ENCODE measurements at places on chromosomes 6 and 20. TPM values are rescaled to one million over a fixed set of nuclear protein-coding genes. Genes with fewer than 3 reads are reported as not detected.
A peak's percentile ranks its signal among the peaks of the same experiment; 100 is the strongest.

Gene PAX1
- total RNA-seq: not detected

Gene PLCB4
- total RNA-seq: not detected

DNA sequence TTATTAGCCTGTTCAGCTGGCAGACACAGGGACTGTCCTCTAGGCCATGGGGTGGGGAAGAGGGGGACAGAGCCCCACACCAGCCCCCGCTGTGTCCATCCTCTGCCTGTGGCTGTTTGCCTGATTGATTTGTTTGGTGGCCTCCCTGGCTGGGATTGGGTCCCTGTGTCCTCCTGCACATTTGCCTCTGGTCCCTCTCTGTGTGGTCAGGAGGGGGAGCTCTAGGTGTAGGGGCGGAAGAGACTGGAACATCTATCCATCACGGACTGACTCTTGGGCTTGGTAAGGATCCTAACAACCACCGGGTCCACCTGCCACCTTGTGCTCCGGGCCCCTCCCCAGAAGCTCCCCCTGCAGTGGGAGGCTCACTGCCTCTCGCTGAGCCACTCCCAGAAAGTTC is 38.4 kb upstream of the CCDC167 start:
- peaks cover 16% of the 10 kb centered on the region for H3K4me1 ChIP-seq
- no peak for DNase-seq
- H3K27me3 ChIP-seq: peaks cover 20% of the 10 kb centered on the region

- H3K27me3 ChIP-seq: no peaks in the 10 kb centered on the region
- no peaks in the 10 kb centered on the region for H3K36me3 ChIP-seq
- no peak for DNase-seq
- no peak overlapping the region for H3K4me3 ChIP-seq
- H3K4me1 ChIP-seq: no peaks in the 10 kb centered on the region
Measured at GRCh38 chr6:81636930-81637568, 115.4 kb downstream of the TENT5A start.

DNA sequence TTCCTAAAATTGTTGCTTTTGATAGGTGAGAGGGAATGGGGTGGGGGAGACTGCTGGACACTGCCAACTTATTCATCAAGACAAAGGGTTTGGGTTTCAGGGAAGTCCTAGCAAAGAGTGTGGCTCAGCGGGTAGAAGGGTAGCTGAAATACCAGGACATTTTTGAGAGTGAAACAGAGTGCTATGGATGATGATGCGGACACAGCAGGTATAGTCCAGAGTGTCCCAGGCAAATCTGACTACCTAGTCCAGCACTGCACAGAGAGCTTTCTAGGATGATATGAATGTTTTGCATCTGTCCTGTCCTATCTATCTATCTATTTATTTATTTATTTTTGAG is 154.3 kb downstream of the BCAS1 start:
- no peak for DNase-seq
- H3K4me1 ChIP-seq: peaks cover 60% of the 10 kb centered on the region
- H3K4me3 ChIP-seq: peak overlapping the region; percentile 94
- peaks cover 3% of the 10 kb centered on the region for H3K36me3 ChIP-seq
- peak overlapping the region; percentile 93 for H3K27ac ChIP-seq
- H3K27me3 ChIP-seq: no peaks in the 10 kb centered on the region

- DNase-seq: no peak
- H3K27me3 ChIP-seq: peaks cover 6% of the 10 kb centered on the region
- H3K27ac ChIP-seq: no peak overlapping the region
- no peaks in the 10 kb centered on the region for H3K36me3 ChIP-seq
- H3K4me1 ChIP-seq: peaks cover 17% of the 10 kb centered on the region
Measured at GRCh38 chr6:135657207-135657606, 159.7 kb upstream of the AHI1 start.

DNA sequence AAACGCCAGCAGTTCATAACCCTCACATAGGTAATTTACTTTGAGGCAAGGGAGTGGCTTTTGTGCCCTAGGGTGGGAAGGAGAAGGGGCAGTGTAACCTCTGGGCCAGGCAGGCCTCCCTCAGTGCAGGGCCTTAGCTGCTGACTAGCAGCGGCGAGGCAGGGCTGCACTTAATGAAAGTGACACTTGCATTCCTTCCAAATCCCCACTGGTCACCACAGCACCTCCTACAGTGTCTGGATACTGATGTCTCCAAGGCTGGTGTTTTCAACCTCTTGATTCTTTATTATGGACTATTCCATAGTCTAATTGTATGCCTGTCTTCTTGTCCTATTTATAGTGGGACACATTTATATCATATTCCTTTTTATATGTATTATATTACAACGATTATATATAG is 152.7 kb downstream of the LY86 start:
- DNase-seq: no peak
- no peak overlapping the region for H3K27ac ChIP-seq
- H3K36me3 ChIP-seq: no peaks in the 10 kb centered on the region
- H3K4me1 ChIP-seq: no peaks in the 10 kb centered on the region
- no peak overlapping the region for H3K4me3 ChIP-seq
- peaks cover 13% of the 10 kb centered on the region for H3K27me3 ChIP-seq

DNA sequence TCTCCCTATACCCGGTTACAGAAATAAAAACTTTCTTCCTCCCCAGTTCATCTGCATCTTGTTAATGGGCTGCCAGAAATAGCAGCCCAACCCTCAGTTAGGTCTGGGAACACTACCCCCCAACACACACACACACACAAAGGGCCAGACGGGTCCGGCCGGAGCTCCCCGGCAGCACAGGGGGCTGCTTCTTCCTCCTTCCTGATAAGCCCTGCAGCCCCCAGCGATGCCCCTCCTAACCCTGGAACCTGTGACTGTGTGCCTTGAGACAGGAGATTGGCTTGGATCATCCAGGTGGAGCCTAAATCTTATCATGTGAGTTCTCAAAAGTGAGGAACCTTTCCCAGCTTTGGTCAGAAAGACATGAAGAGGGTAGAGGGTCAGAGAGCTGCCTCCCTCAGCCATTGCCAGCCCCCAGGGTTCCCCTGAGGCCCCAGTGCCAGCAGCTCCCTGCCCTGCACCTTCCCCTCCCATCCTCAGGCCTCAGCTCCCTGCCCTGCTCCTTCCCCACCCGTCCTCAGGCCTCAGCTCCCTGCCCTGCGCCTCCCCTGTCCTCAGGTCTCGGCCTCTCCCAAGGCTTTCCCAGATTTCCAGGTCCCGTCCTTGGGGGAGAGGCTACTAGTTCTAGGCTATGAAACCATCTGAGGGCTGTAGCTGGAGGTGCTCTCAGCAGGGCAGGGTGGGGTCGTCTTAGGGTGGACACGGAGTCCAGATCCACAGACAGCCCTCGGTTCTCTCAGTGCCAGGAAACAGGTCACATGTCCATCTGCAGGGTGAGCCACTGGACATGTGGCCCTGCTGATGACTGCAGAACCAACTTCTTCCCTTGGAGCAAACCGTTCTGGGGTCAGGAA is 34.5 kb upstream of the CST7 start:
- DNase-seq: no peak
- peaks cover 3% of the 10 kb centered on the region for H3K4me1 ChIP-seq
- H3K27me3 ChIP-seq: peaks cover 13% of the 10 kb centered on the region
- no peak overlapping the region for H3K4me3 ChIP-seq

DNA sequence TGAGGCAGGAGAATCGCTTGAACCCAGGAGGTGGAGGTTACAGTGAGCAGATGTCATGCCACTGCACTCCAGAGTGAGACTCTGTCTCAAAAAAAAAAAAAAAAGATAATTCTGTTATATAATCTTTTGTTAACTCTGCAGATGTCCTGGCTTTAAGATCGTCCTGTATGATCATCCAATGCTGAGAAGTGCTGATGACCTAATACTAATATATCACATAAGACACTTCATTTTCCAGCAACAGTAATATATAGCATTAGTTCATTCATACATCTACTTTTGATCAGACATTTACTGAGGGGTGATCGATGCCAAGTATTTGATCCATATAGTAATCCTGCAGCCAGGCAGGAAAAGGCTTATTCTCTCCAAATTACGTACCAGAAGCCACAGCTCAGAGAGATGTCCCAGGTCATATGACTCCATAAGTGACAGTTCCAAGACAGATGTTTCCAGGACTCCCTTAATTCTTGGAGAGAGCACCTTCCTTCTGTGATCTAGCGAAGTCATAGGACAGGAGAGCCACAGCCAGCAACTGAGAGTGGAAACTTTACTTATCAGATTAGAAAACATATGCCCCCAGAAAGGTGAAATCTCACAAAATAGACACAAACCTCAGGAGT is 60.7 kb downstream of the SHLD1 start:
- peaks cover 9% of the 10 kb centered on the region for H3K4me1 ChIP-seq
- no peak overlapping the region for H3K4me3 ChIP-seq
- H3K27me3 ChIP-seq: no peaks in the 10 kb centered on the region
- peaks cover 27% of the 10 kb centered on the region for H3K36me3 ChIP-seq
- H3K27ac ChIP-seq: no peak overlapping the region
- no peak for DNase-seq

- H3K4me3 ChIP-seq: no peak overlapping the region
- no peak overlapping the region for H3K27ac ChIP-seq
- no peaks in the 10 kb centered on the region for H3K27me3 ChIP-seq
- peaks cover 61% of the 10 kb centered on the region for H3K36me3 ChIP-seq
- H3K4me1 ChIP-seq: no peaks in the 10 kb centered on the region
Measured at GRCh38 chr6:21230536-21230935, 363.0 kb upstream of the SOX4 start.

- peaks cover 2% of the 10 kb centered on the region for H3K36me3 ChIP-seq
- H3K4me3 ChIP-seq: peak overlapping the region; percentile 79
Measured at GRCh38 chr6:158938811-158939254, 61.2 kb downstream of the RSPH3 start.

DNA sequence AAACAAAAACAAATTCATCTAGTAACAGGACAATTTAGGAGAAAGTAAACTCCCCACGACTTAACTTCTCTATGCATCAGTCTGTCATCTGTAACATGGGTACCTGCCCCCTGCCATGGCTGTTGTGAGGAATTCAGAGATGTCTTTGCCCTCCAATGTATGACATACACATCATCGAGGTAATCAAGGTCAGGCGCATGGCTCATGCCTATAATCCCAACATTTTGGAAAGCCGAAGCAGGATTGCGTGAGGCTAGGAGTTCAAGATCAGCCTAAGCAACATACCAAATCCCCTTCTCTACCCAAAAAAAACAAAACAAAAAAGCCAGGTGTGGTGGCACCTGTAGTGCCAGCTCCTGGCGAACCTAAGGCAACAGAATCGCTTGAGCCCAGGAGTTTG is 9.0 kb downstream of the EEF1A1 start:
- H3K36me3 ChIP-seq: peaks cover 38% of the 10 kb centered on the region
- no peak for DNase-seq
- no peaks in the 10 kb centered on the region for H3K27me3 ChIP-seq
- no peak overlapping the region for H3K4me3 ChIP-seq
- peak overlapping the region; percentile 30 for H3K27ac ChIP-seq

GRCh38 chr6:37934276-37934675 is 114.7 kb downstream of the ZFAND3 start:
- H3K4me1 ChIP-seq: peaks cover 31% of the 10 kb centered on the region
- H3K27me3 ChIP-seq: no peaks in the 10 kb centered on the region
- H3K36me3 ChIP-seq: peaks cover 16% of the 10 kb centered on the region
- H3K27ac ChIP-seq: no peak overlapping the region
- no peak overlapping the region for H3K4me3 ChIP-seq

Gene PGC
- total RNA-seq: not detected

GRCh38 chr20:47348539-47349142 is 7.9 kb downstream of the ZMYND8 start:
- H3K4me1 ChIP-seq: peaks cover 8% of the 10 kb centered on the region
- no peak overlapping the region for H3K27ac ChIP-seq
- peaks cover 28% of the 10 kb centered on the region for H3K36me3 ChIP-seq
- H3K27me3 ChIP-seq: no peaks in the 10 kb centered on the region
- no peak for DNase-seq
- no peak overlapping the region for H3K4me3 ChIP-seq

DNA sequence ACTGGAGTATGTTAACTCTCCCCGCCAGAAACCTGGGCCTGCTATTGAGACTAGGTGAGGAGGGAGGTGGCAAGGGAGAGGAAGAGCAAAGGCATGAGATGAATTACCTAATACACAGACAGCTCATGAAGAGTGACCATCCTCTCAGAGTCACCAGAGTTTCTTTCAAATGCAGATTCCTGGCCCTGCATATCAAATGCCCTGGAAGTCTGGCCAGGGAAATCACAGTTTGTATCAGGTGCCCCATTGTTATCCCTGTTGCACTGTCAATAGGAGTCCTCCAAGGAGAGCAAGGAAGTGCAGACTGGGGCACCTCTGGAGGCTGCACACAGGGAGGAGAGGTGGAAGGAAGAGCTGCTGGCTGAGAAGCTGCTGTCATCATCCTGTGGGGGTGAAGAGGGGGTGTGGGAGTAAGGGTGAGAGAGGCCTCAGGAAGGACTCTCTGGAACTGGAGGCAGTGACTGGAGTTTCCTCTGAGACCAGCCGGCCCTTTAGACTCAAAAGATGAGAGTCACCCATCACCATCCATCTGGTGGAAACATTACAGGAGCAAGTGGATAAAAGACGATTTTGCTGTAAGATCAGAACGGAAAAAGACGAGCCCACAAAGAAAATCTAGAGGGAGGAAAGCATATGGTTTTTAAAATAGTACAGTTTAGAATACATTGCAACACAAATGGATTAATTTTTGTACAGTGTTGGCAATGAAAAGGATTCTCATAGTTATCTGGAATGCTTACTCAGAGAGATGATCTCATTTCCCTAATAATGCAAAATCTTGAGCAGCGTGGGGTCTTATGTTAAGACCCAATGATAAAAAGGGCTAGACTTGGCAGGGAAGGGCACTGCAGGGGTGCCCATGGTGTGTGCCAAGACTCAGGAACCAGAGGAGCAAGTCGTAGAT is 268.1 kb downstream of the UST start:
- no peaks in the 10 kb centered on the region for H3K27me3 ChIP-seq
- no peak overlapping the region for H3K4me3 ChIP-seq
- H3K27ac ChIP-seq: no peak overlapping the region
- H3K36me3 ChIP-seq: peaks cover 20% of the 10 kb centered on the region
- DNase-seq: no peak
- H3K4me1 ChIP-seq: no peaks in the 10 kb centered on the region

Gene GJA1
- not detected for total RNA-seq

- peaks cover 14% of the 10 kb centered on the region for H3K27me3 ChIP-seq
- no peak for DNase-seq
- no peak overlapping the region for H3K4me3 ChIP-seq
- H3K4me1 ChIP-seq: no peaks in the 10 kb centered on the region
- no peaks in the 10 kb centered on the region for H3K36me3 ChIP-seq
- no peak overlapping the region for H3K27ac ChIP-seq
Measured at GRCh38 chr6:105468850-105469249, 66.0 kb upstream of the PREP start.

- DNase-seq: no peak
- H3K27ac ChIP-seq: no peak overlapping the region
- H3K27me3 ChIP-seq: no peaks in the 10 kb centered on the region
- no peaks in the 10 kb centered on the region for H3K36me3 ChIP-seq
- peaks cover 4% of the 10 kb centered on the region for H3K4me1 ChIP-seq
Measured at GRCh38 chr6:141398949-141399348, 733.8 kb upstream of the GJE1 start.

DNA sequence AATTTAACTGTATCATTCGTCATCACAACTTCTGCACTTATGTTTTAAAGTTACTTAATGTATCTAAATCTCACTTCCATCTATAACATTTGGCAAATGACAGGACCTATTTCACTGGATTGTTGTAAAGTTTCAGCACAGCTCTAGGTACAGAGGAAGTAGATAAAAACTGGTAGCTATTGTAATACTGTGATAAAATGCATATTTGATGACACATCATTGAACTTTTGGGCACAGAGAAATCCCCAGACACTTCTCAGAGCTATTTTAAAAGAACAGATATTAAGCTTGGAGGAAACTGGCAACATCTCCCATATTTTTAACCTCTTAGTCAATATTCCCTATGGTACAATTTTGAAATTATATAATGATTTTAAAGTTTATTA is 138.7 kb downstream of the RFPL4B start:
- H3K27ac ChIP-seq: no peak overlapping the region
- H3K27me3 ChIP-seq: no peaks in the 10 kb centered on the region
- no peak overlapping the region for H3K4me3 ChIP-seq
- no peak for DNase-seq
- H3K4me1 ChIP-seq: no peaks in the 10 kb centered on the region

All from activated B cell treated with CpG ODN at 0.5 μM for 24 hours (primary cell).